Left lobe of liver (tissue), 2 donors: ENCODE measurements at places on chromosomes 5 and 9.
A peak's percentile ranks its signal among the peaks of the same experiment; 100 is the strongest.

DNA sequence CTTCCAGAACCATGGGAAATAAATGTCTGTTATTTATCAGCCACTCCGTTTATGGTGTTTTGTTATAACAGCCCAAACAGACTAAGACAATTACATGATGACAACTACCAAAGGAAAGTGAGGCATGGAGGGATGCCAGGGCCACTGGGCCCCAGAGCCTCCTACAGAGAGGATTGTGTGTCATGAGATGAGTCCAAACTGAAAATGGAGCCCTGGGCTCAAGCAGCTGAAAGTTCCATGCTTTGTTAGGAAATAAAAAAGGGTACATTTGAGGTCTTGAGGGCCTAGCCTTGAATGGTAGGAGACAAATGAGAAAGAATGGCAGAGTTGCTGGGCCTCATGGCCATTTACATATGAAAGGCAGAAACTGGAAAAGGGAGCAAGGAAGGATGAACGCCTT is 586.5 kb downstream of the CETN3 start:
- no peak for DNase-seq

DNA sequence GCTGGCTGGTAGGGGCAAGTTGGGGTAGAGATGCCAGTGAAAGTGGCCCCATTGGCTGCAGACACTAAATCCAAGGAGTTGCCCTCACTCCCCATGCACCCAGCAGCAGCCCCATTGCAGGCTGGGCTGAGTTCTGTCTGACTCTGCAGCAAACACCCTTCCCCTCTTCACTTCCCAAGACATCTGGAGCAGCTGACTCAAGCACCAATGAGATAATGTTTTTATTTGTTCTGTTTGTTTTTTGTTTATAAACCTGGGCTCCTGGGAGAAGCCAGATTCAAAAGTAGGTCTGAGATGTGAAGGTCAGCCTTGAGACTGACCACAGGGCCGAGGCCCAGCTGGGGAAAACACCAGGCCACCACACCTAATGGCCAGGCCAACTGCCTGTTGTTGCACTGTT is 545.9 kb upstream of the KLF4 start:
- no peak for DNase-seq

DNA sequence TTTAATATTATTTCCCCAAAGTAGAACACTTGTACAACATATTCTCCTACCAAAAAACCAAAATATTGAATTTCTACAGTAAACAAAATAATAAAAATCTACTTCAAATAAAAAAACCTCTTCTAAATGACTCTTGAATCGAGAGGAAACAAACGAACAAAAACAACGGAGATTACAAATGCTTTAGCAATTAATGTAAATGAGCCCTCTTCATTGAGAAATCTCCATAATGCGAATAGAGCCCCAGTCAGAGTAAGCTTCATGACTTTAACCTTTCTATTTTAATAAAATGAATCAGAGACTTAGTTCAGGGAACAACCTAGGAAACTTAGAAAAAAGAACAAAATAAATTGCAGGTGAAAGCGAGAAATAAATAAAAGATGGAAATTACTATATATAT is 129.3 kb upstream of the SEMA6A start:
- no peak for DNase-seq

DNA sequence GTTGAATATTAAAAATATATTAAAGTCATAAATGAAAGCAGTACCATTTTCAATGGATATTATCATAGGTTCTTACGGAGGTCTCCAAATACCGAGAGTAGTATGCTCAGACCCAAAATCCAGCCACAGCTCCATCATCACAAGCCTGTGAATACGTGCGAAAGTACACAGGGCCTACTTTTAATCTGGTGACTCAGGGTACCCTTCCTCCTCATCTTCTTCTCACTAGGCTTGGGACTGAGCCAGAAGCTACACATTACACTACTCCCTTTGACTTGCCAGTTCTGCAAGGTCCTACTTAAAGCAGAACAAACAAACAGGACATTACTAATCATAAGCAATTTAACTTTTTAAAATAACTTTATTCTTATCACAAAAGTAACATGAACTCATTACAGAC is 7.6 kb upstream of the RIC1 start:
- DNase-seq: no peak

- DNase-seq: no peak
Measured at GRCh38 chr5:103571730-103572129, 9.1 kb upstream of the NUDT12 start.

- no peak for DNase-seq
Measured at GRCh38 chr9:113578882-113579282, 115.4 kb downstream of the RGS3 start.

DNA sequence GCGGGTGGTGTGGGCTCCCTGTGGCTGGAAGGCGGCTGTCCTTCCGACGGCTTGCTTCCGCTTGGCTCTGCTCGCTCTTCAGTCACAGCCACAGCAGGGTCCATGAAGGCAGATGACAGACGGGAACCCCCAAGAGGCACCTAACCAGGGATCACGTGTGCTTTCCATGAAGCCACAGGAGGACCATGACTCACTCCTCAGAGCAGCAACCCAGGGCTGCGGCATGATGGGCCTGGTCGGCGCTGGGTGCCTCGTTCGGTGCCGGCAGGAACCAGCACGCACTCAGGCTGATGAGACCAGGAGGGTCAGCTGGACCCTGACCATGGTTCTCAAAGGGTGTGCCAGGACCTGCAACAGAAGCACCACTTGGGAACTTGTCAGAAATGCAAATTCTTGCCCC is 32.8 kb upstream of the MED10 start:
- no peak for DNase-seq

- no peak for DNase-seq
Measured at GRCh38 chr5:150642567-150642927, 2.1 kb downstream of the SYNPO start.

DNA sequence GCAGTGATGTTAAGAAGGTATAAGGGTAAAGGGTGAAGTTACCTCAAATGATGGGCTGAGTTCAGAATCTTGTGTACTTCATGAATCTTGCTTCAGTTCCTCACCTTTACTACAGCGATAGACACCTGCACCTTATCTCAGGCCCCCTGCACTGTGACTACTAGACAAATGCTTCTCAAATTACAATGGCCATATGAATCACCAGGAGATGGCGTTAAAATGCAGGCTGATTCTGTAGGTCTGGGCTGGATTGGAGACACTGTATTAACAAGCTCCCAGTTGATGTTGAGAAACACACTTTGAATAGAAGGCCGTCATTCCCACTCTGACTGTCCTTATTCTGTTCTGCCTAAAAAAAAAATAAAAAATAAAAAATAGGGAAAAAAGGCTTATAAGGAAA is 29.8 kb downstream of the TARS1 start:
- no peak for DNase-seq

GRCh38 chr5:98772415-98773213 is 849 bp upstream of the RGMB start:
- DNase-seq: peak; percentile 84

DNA sequence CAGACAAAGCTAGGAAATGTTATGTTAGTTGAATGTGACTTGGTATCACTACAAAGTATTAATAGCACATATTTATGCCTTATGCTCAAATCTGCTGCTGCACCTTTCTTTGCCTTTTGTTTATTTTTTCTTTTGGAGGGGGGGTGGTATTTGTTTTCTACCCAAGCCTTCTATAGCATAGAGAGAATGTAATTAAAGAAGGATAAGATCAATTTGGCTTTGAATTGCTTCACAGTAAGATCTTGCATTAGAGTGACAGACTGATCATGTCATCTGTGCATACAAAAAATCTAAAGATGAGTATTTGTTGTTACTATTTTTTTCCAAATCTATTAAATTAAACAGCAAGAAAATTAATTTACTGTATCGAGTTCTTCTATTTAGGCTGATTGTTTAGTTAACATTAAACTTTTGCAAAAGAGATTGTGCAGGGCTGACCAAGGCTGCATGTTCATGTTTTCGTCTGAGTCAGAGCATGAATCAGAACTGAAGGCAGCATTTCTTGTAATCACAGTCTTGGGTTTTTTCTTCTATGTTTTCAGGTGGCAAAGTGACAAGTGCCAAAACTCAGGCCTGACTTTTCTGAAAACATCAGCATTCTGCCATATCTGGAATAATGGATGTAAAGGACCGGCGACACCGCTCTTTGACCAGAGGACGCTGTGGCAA is 1007.1 kb upstream of the WWC1 start:
- no peak for DNase-seq

DNA sequence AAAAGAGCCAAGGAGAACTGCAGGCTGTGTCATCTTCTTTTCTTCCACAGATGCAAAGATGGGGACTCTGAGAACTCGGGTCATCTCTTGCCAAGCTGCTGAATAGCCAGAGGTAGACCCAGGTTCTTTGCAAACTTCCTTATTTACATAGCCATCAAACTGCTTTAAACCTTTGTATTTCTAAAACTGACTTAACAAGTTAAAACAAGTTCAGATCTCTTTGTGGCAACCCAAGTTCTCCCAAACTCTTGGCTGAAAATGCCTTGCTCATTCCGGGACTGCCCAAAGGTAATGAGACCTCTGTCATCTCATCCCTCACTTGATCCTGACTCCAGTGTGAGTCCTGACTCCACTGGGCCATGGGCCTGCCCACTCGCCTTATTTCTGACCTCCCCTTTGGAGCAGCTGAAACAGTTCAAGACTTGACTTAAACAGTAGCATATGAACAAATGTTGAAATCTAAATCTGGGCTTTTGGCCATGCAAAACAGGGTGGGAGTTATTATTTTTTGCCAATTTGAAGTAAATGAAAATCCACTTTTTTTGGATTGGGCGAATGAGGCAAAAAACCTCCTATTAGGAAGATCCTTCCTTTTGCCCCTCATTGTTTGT is 50.6 kb downstream of the FBXL7 start:
- no peak for DNase-seq

- no peak for DNase-seq
Measured at GRCh38 chr5:13941468-13941867, 3.0 kb downstream of the DNAH5 start.

GRCh38 chr5:146751781-146752401 is 126.7 kb downstream of the PPP2R2B start:
- DNase-seq: no peak

- no peak for DNase-seq
Measured at GRCh38 chr5:83639911-83640310, 80.7 kb downstream of the HAPLN1 start.

- DNase-seq: no peak
Measured at GRCh38 chr5:35804841-35805240, 51.9 kb upstream of the IL7R start.

- no peak for DNase-seq
Measured at GRCh38 chr5:24245821-24246220, 399.0 kb downstream of the CDH10 start.

DNA sequence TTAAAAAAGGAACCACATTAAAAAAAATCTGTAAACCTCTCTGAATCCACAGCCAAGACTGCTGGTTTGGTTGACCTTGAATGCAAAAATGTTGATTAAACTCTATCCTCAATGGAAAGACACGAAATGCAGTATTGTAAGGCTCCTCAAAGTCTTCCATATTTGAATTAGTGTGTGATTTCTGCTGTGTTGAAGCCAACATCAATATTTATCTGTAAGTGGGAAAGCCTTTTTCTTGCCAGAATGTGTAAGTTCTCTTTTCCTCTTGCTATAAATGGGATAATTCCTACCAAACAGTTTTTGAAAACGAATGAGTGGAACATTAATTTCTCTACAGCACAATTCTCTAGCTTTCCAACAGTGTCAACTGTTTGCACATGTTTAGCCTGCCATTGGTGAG is 422.1 kb upstream of the TNC start:
- no peak for DNase-seq

DNA sequence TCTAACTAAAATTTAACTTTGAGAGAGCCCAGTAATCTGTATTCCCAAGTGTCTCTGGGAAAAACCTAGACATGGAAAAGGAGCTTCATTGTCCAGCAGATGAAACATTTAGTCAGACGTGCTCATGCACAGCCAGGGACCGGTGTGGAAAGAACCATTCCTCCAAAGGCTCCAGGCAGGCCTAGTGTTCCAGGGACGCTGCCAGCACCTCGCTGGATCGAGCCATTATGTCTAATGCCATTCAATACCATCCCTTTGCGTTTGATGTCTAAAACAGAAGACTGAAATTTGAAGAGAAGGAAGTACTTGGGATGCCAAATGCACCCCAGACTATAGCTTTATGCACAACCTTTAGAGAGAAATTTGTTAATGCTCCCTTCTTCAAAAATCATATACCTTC is 1.4 kb upstream of the CHSY3 start:
- no peak for DNase-seq

GRCh38 chr5:64814073-64814472 is 45.3 kb downstream of the CWC27 start:
- DNase-seq: no peak

DNA sequence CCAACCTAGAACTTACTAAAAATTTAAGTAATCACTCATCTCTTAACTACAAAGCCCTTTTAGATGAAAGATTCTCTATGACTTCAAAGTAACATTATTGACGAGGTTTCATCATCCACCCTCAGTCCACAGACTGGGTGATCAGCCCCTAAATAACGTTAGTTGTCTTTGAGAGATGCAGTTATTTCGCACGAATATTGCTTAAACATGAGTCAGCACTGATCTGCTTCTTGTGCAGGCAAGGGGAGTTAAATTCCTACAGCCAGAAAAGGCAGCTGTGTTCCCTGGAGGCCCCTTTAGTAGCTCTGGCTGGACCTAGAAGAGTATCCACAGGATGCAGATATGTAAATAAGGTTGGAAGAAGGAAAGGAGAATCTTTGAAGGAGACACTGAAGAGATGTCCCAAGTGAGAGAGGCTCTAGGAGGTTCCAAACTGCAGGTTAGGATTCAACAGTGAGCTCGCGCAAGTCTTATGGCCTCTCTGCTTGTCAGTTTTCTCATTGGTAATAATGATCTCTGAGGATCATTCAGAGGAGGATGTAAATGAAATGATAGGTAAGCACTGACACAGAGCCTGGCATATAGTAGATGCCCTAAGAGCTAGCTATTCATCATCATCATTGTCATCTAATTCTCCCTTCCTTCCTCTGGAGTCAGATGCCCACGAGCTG is 122.2 kb upstream of the MAN2A1 start:
- no peak for DNase-seq

GRCh38 chr5:12277504-12278192 is 373.4 kb upstream of the CTNND2 start:
- DNase-seq: no peak

- no peak for DNase-seq
Measured at GRCh38 chr5:102788788-102789187, 33.7 kb downstream of the PAM start.

GRCh38 chr5:72656756-72657513 is 149.7 kb upstream of the ZNF366 start:
- no peak for DNase-seq

DNA sequence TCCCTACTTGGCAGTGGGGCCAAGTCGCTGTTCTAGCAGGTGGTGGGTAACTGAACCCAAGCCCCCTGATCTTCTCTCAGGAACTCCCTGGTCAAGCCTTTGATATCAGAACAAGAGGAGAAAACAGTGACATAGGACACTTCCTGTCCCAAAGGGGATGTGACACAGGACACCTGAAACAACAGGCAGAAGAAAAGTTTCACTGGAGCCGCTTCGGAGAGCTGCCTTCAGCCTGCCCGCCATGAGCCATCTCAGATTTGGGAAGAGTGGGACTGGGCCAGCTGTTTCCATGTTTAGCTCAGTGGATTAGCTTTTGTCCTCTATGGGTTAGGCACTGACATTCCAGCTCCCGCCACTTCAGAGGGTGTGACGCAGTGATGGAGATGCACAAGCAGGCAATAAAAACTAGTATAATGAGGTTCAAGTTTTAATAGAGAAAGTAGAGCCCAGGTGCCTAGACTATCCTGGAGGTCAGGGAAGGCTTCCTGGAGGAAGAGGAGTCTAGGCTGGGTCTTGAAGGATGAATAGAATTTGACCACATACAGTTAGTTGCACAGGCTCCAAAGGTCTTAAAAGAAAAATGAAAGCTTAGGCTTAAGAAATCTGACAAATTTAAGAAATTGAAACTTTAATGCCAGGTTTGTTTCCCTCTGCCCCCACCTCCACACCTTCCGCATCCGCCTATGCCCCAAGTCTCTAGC is 104.1 kb upstream of the SPRY4 start:
- no peak for DNase-seq
